ENCODE measurements at places on chromosomes 11 and 22. TPM values are rescaled to one million over a fixed set of nuclear protein-coding genes. Genes with fewer than 3 reads are reported as not detected.

GRCh38 chr22:46569848-46570695 lies 32.7 kb upstream of the CELSR1 start:
- DNase-seq: no peak

- DNase-seq: no peak
Measured at GRCh38 chr11:29249713-29250112, 767.1 kb downstream of the KCNA4 start.

- DNase-seq: no peak
Measured at GRCh38 chr11:126157326-126158030, 54.0 kb downstream of the RPUSD4 start.

The APOA5 gene
- not detected for total RNA-seq

The FOXRED2 gene
- total RNA-seq: 12.6 TPM

The HYLS1 gene
- total RNA-seq: 36.4 TPM

All from RPMI7951 (cell line).